Cortex of kidney (tissue), 1 donor: ENCODE measurements at places on chromosomes 5 and 9.

DNA sequence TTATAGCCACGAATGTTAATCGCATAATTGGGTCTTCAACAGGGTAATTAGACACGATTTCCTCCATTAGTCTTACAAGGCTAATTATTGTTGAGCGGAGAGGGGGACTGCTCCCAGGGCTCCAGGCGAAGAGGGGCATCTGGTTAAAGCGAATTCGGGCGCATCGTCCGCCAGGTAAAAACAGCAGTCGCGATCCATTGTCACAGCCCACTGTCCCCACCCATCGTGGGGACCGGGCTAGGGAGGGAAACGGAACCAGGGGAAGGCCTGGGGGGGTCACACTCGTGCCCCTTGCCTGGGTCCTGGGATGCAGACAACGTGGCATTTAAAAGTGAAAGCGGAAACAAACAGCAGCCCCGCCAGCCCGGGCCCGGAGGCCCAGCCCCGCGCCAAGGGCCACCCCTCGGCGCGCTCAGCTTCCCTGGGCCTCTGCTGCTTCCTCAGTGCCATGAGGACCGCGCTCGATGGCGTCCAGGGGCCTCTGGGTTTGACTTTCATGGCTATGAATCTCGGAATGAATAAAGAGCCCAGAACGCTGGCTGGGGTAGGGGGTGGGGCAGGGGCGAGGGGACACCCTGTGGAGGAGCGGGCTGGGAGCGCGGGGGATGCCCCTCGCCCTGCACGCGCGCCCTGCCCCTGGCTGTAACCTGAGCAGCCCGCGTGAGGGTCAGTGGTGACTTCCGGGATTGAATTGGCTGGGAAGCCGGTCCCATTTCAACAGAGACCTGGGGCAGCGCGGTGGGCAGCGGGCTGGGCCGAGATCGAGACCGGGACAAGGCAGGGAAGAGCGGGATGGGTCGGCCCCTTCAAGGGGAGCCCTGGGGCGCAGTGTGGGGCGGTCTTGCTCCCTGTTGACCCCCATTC is 99.9 kb downstream of the GTF3C4 start:
- DNase-seq: no peak

DNA sequence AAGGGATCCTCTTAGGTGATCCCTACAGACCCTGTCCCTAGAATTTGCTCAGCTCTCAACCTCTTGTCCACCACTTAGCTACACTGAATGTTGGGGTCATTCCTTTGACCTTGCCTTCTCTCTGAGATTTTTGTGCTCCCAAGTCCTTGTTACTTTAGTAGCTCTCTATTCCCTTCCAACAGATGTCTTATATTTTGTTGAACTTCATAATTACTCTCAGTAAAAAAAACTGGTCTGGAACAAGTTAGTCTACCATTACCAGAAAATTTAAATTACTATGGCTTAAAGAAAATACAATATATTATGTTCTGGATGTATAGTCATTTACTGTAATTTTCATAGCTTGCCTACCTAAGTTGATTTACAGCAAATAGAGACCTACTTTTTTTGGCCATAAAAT is 23.5 kb upstream of the RANBP3L start:
- no peak for DNase-seq

- no peak for DNase-seq
Observed at GRCh38 chr5:137669811-137670210, 66.1 kb downstream of the KLHL3 start.

DNA sequence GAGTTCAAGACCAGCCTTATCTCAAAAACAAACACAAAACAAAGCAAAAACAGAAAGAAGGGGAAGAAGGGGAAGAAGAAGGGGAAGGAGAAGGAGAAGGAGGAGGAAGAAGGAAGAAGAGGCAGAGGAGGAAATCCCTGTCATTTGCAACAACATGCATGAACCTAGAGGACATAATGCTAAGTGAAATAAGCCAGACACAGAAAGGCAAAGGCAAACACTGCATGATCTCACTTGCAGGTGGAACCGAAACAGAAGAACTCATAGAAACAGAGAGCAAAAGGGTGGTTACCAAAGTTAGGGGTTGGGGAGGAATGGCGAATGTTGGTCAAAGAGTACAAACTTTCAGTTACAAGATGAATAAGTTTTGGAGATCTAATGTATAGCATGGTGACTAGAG is 135.4 kb downstream of the UGCG start:
- no peak for DNase-seq

- DNase-seq: no peak
Observed at GRCh38 chr9:108956022-108956630, 21.9 kb downstream of the ABITRAM start.

DNA sequence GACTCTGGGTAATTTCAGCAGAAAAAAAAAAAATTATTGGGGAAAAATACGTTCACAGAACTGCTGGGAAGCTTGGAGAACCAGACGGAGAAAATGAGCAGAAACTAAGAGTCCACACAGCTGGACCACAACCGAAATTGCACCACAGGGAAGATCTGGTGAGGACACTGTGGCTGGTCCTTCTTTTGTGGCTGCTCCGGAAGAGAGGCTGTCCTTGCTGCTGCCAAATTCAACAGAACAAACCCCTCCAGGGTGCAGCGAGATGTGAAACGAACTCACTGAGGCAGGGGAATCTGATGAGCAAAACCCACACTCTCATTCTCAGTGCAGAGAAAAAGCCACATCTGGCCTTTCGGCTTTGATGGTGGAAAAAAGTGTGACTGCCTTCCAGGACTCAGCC is 200.0 kb downstream of the ACTL7B start:
- no peak for DNase-seq

DNA sequence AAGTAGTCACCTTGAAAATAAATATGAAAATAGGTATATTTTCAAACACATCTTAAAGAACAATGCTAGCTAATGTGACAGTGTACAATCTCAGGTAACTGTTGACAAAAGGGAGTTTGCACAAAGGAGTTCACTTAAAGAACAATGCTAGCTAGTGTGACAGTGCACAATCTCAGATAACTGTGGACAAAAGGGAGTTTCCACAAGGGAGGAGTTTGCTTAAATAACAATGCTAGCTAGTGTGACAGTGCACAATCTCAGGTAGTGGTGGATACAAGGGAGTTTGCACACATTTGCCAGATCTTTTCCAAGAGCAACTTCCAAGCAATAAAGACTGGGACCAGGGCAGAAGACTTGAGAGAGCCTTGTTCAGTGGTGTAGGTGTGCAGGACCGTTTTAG is 442.9 kb upstream of the FTMT start:
- no peak for DNase-seq

GRCh38 chr9:113463418-113464285 is at the start of gene RGS3:
RGS3 (plus strand) TSS chr9:113463727; CDS start chr9:113463803, 76 bp downstream.
- DNase-seq: peak; percentile 47
